ENCODE measurements at places on chromosomes 6 and 20.

DNA sequence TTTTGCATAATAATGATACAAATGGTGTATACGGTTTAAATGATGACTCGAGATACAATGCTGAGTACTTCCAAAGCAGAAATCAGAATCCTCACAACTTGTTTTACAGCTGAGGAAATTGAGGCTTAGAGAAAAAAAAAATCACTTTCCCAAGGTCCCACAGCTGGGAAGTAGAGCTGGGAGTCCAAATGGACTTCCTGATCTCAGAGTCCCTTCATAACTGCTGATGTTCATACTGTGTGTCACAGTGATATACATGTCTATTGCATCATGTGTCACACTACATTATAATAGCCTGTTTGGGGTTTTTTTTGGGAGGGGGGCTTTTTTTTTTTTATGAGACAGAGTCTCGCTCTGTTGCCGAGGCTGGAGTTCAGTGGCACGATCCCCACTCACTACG is 8.5 kb downstream of the HM13 start:
- no peak for DNase-seq

DNA sequence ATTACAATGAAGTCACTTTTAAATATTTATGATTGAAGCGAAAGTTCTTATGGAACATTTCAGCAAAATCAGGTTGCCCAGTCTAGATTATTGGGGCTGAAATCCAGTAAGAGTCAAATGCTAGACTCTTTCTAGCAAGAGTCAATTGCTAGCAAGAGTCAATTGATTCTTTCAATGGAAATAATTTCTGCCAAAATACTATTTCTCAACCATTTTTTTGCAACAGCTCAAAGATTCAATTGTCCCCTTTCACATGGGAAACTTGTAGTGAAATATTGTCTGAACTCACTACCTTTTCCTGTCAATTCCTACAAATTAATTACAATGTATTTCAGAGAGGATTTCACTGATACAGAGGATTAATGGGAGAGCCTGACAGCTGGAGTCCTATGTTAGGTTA is 78.3 kb downstream of the MAP7 start:
- DNase-seq = no peak

DNA sequence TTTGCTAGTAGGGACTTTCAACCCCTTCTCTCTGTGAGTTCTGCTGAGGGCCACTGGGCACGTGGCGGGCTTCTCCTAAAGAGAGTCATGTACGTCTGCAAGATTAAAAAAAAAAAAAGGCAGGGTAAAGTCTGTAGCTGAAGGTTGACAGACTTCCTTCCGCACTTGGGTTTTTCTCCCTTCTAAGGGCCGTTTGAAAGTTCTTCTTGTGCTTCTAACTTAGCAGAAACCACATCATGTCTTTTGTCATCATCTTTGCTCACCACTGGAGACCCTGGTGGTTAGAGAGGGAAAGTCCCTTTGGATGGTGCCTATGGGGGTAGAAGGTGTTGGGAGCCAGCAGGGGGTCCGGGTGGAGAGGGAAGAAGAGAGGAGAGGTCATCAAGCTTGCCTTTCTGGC is 31.4 kb downstream of the PRDM1 start:
- no peak for DNase-seq

GRCh38 chr20:62567246-62568044 is 74.9 kb upstream of the SLCO4A1 start:
- DNase-seq = no peak

DNA sequence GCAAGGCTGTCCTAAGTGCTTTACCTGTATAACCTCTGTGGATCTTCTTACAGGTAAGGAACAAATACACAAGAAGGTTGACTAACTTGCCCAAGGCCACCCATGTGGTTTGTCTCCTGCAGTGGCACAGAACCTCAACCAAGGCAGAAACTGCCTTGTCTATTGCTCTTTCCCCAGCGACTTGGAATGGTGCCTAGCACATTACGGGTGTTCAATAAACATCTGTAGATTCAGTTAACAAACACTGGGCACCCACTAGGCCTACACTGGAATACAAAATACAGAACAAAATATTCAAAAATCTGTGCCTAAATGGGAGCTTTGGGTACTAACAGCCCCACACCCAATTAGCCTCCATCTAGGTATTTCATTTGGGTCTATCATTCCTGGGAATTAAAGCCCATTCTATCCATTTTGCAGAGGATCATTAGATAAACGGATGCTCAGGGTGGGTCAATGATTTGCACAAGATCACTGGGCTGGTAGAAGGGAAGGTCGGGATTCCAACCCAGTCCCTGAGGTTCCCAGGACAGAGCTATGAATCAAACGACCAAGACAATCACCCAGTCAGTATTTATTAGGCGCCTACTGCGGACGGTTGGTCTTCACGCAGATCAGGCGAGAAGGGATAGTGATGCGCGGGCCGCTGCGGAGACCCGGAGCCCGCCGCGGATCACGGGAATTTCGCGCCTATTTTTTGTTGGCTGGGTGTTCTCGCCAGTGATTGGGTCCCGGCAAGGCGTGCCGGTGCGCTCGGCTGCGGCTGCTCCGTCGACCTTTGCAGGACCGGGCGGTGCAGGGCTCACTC is at the start of gene STK35:
Gene STK35 (plus strand): TSS at position 771 of the 808 bp plus-strand sequence. CDS start 55 bp downstream, outside the sequence.
- DNase-seq = no peak

- no peak for DNase-seq
Measured at GRCh38 chr20:46111028-46111835, 6.9 kb upstream of the CD40 start.

DNA sequence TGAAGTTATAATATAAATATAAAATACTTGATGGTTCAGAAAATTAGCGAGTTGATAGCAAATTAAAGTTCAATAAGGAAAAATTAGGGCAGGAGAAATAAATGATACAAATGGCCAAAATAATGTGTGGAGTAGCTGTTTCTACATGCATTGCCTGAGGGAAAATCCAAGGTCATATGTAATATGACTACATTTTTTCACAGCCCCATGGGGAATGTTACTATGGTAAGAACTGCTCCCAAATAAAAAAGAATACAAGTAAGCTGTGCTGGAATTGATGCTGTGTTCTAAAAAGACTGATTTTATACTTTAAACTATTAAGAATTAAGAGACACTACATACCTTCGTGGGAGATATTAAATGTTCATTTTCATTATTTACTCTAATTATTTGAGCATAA is 34.1 kb downstream of the MEI4 start:
- DNase-seq = no peak

Data from NCI-H2081 treated with DMSO at 0.1 percent for 48 hours (cell line).